Activated gamma-delta T cell treated with anti-CD3 and anti-CD28 coated beads, Interleukin-2, amount 50 U/mL, for 16 hours (primary cell): ENCODE measurements at places on chromosomes 4 and X.

DNA sequence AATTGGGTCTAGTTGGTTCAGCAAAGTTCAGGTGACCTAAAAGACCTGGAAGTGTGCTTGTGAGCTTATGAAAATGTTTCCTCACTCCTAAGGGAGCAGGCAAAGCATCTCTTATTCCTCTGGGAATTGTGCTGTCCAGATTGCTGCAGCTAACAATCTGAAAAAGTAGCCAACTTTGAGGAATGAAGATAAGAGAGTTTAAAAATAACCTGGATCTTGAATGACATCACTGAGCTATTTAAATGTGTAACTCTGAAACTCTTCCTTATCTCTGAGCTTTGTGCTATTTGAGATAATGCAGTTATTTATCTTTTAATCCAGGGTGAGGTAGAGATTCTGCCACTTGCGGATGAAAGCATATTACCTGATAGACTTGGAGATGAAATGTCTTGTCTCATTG, 384.8 kb downstream of the PPP4R3C start:
- no peak for DNase-seq

DNA sequence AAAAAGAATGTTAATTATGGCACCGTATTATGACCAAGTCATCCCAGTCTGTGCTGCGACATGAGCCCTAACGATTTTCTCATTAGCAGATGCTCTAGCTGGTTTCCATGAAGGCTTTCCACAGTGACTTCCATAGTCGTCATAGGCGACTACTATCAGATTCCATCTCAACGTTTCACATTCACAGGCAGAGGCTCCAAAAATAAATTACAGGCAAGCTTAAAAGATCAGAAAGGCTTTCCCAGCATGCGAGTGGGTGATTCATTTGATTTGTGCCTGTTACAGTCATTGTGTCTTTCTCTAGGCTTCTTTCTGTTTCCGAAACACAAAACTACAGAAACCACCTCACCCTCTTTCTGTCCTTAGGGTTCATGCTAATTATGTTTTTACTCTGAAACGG, 43.2 kb downstream of the PALLD start:
- DNase-seq = no peak

GRCh38 chrX:154780968-154781367, 18.3 kb downstream of the DKC1 start:
- no peak for DNase-seq

DNA sequence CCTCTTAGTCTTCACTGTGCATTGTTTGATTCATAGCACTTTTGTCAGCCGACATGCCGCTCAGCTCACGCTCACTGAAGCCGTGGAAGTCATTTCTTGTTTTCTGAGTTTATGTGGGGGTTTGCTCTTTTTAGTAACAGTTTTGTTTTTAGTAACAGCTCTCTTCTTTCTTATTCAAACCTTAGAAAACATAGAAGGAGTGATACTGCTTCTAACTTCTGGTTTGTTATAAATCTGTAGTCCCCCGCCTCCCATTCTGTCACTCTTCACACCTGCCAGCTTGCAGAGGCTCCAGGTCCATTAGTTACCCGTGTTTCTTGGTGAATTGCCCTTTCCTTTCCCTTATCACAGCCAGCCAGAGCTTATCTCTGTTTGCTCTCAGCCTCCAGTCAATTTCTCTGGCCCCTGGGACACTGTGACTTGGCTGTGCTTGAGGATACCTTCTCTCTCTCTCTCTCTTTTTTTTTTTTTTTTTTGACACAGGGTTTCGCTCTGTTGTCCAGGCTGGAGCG, 50.5 kb downstream of the GRK4 start:
- no peak for DNase-seq

DNA sequence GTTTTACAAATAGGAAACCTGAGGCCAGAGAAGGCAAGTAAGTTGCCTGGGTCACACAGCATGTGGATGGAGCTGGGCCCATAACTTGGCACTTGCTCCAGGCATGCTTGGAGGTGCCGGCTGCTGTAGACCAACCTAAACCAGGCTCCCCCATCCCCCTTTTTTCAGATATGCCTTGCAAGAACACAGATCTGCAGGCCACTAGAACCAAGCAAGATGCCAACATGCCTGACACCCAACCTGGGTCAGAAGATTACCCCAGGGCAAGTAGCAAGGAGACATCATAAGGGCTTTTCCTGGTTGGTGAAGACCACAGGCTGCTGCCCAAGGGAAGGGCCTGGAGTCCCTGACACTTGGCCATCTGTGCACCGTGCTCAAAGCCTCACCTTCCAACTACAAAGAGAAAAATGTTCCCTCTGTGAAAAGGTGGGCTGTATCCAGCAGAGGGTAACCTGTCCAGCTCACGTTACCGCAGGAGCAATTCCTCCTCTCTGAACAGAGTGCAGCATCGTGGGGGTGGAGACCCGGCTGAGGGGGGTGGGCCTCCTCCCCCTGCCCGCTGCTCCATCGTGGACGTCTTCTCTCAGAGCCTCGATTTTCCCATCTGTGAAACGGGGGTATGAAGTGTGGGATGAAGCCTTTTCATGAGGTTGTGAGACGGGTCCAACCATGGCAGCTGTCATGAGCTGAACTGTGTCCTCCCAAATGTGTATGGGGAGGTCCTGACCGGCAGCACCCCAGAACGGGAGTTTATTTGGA, 23.0 kb downstream of the HMX1 start:
- DNase-seq = no peak

GRCh38 chr4:77146186-77147078, 10.6 kb upstream of the CCNG2 start:
- DNase-seq = no peak

- no peak for DNase-seq
Measured at GRCh38 chrX:134625315-134625718, 33.0 kb downstream of the PLAC1 start.

DNA sequence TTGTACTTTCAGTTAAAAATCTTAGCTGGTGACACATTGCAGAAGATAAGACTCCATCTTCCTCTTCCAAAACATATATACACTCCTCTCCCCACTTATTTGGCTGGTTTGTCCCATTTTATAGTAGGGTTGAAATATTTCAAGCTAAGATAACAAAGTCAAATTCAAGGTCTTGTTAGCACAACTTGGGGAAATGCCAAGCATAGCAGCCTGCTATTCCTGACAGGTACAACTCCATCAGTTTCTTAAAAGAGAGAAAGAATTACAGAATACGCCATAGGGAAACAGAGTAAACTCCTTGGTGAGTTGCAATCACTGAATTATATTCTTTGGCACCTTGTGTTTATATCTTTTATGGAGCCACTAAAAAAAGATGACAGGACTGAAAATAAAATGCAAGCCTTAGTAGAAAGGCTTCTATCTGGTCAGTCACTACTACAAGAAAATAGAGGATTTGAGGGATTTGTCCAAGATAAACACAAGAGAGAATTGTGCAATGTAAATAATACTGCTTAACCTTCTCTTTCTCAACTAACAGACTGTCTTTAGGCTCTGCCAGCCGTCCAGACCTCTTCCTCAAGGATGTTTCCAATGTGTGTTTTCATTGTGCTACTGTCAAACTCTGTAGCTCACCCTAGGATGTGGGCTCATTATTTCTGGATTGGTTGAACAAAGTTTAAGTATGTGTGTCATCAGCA, 170.3 kb downstream of the VEGFC start:
- DNase-seq = no peak

- DNase-seq = no peak
Measured at GRCh38 chr4:113040793-113041192, 8.7 kb upstream of the ANK2 start.

GRCh38 chrX:146278381-146278780, 460.8 kb downstream of the SLITRK2 start:
- no peak for DNase-seq

- DNase-seq = no peak
Measured at GRCh38 chr4:152138451-152138850, 377.6 kb upstream of the GATB start.

- no peak for DNase-seq
Measured at GRCh38 chr4:180860089-180860720, 1383.0 kb upstream of the TENM3 start.

DNA sequence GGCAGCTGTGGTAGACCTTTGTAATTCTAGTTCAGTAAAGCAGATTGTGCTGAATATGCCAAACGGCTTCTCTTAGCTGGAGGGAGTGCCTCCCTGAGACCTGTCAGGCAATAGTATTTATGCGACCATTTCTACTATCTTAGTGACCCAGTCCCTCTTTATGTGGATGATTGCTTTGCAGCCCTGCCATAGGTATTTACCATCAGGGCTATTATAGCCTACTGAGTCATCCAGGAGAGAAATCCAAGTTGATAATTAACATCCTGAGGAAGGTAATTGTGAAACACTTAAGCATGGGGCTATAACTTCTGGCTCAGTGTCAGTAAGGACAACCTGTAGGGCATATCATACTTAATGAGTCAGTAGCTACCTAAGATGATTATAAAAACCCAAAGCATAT, 103.9 kb upstream of the MAOA start:
- no peak for DNase-seq

- no peak for DNase-seq
Measured at GRCh38 chr4:7017446-7018048, 25.6 kb upstream of the TADA2B start.

DNA sequence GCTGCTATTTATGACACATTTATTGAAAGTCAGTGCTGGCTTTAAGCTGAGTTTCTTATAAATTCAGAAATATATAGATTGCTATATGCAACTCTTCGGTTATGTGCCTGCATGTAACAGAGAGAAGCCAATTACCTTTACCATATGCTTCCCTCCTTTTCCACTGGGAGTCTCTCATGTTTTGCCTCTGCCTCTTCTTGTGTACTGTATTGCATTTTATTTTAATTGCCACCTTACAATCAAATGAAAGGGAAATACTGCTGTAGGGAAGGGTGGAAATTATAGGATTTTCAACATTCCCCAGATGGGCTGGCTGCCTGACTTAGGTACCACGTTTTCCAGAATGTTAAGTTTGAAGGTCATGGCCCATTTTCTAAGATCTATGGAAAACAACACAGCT, 655.4 kb upstream of the SLIT2 start:
- DNase-seq = no peak

DNA sequence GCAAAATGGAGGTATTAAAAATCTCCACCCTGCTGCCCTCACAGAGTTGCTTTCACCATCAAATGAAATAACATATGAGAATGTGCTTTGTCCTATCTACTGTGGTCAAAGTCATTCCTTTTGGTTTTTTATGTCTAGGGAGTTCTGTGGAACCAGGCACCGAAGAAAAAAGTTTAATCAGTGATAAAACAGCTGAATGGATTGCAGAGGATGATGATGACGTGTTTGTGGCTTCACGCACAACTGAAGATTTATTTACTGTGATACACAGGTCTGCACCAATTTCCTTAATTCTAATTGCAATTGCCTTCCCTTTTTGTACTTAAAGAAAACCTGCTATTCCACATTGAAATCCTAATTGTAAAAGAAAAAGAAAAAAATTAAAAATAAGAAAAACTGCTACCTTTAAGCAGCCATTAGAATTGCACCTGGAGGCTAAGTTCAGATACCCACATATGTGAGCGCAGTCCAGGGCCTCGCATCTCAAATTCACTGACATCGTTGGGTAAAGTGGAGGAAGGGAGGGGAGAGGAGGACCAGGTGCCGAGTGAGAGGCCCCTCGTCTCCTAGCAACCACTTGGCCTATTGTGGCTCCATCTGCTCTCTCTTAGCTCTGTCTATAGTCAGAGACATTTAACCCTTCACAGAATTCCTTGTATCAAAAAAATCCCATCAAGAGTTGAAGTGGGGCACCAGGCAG, 10.5 kb upstream of the RTL5 start:
- no peak for DNase-seq

GRCh38 chrX:110252711-110253110, 65.2 kb downstream of the AMMECR1 start:
- DNase-seq = no peak

DNA sequence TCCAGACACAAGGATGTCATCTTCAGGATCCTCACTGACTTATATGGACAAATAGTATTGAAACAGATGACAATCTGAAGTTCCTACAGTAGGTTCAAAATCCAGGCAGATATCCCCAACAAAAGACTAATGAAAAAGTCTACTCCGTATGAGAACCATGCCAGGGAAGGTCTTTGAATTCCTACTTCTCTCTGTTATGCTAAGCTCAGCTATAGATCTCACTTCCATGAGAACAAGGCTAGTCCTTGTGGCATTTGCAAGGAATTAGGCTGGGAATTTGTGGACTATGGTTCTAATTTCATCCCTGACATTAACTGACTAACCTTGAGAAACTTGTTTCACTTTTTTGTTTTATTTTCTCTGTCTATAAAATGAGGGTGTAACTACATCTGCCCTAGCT, 229.8 kb downstream of the IL1RAPL2 start:
- DNase-seq = no peak

- no peak for DNase-seq
Measured at GRCh38 chr4:120824946-120825345, 97.6 kb downstream of the PRDM5 start.

GRCh38 chr4:67697860-67698687, 2.9 kb downstream of the UBA6 start:
- DNase-seq = no peak

DNA sequence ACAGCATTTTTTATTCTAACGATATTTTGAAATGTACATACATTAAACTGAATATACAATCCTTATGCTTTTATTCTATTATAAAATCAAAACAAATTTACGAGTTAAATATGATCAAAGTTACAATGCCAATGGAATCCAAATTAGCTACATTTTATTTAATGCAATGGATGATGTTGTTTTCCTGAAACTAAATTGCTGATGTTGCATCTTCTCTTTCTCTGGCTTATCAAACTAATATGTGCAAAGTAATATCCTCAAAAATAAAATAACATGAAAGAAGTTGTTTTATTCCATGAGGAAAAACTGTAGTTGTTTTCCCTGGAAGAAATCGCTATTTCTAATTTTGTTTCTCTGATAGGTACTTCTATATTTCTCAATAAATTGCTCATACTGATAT, 106.8 kb downstream of the ASB9 start:
- DNase-seq = no peak

- no peak for DNase-seq
Measured at GRCh38 chr4:40559585-40560465, 69.8 kb downstream of the RBM47 start.

DNA sequence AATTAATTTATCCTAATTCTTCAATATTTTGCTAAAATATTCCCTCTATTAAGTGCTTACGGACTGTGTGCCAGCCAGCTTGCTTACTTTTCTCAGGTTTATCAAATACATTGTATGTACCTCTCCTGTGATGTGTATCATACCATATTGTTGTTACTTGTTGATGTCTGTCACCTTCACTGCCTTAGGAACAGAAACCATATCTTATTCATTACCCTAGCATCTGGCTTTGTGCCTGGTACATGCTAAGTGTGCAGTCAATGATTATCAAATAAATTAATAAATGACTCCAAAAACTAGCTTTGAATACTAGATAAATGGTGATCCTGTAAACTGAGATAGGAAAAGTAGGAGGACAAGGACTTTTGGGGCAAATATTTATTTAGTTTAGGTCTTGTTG, 6.9 kb downstream of the CLCN3 start:
- DNase-seq = no peak

GRCh38 chrX:22340022-22340616, 67.4 kb downstream of the CBLL2 start:
- no peak for DNase-seq

DNA sequence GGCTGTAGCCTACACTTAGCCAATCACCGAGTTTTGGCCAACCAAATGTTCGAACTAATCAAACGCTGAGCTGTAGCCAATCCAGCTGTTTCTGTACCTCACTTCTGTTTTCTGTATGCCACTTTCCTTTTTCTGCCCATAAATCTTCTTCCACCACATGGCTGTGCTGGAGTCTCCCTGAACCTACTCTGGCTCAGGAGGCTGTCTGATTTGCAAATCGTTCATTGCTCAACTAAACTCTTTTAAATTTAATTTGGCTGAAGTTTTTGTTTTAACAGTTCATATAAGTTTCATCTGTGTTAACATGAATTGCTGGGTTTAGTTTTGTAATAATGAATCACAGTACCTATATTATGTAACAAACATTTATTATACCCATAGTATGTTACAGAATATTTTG, 160.7 kb upstream of the PCDH7 start:
- no peak for DNase-seq
